NB4 (cell line): ENCODE measurements at places on chromosomes 1 and 21.

DNA sequence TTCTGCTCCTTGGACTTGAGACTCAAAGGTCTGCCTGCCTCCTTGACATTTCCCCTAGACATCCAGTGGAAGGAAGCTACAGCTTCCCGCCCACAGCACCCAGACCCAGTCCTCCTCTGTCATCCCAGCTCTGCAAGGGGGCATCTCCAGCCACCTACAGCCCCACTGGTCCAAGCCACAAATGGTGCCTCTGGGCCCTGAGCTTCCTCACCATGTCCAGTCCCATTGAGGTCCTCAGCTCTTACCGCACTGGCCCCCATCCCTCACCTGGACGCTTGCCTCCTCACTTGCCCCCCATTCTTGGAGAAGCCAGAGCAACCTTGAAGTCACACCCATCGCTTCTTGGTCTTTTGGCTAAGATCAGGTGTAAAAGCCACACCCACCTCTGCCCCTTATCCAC lies 13.2 kb downstream of the PODN start:
- no peak for DNase-seq

DNA sequence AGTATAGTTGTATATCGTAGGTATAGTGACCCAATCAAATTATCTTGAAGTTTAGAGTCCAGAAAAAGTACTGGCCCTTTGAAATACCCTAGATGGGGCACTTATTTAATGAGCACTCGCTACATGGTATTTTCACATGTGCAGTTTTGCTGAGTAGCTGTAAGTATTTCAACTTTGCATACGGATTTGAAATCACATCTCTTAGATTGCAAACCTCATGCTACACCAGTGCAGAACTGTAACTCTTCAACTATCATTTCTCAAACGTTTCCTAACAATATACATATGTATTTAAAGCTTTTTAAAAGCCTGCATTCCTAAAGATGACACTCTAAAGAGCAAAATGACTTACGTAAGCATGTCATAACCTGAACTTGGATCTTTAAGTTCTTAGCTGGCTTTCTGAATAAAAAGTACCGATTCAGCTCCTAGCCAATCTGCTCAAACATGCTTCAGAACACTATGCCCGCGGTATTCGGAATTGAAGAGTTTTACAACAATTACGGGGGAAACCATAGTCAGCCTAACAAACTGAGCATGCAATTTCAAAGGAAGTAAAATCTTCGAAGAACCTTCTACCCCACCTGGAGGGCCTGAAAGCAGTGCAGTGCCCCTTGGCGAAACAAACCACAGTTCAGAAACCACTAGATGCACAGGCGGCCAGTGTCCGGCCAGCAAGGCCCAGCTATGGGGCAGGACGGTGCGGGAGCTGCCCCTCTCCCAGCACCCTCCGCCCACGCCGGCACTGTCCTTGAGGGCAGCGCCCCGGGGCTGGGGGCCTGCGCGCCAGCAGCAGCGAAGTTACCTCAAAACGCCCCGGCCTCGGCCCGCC lies 863 bp downstream of the FH start:
- DNase-seq, result peak; percentile 23

DNA sequence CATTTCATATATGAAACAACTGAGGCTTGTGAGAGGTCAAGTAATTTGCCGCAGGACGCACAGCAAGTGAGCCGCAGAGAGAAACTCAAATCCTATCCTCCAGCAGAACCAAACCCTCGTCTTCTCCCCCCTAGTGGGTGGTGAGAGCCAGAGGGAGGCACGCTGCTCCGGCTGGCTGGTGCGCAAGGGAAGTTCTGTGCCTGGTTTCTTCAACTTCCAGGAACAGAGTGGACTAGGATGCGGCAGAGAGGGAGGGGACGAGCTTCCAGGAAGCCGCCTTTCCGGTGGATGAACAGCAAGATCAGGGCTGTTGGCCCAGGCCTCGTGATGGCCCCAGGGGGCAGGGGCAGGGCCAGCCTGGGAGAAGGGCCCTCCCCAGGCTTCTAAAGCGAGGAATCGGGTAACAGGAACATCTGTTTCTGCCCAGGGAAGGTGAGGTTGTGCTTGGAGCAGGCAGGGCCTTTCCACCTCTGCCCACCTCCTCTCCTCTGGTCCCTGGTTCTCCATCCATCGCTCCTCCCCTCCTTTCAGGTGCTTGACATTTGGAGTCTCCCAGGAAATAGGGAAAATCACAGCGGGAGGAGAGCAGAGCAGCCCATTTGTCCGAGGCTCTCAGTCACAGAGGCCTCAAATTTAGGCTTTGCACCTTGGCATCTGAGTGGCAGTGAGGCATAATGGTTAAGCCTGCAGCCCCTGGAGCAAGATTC lies 16.8 kb upstream of the PDIK1L start:
- DNase-seq, result no peak

- no peak for DNase-seq
Measured at GRCh38 chr1:201925981-201926645, 20.2 kb downstream of the LMOD1 start.

- DNase-seq, result no peak
Measured at GRCh38 chr1:115908565-115909274, 67.6 kb upstream of the SLC22A15 start.

DNA sequence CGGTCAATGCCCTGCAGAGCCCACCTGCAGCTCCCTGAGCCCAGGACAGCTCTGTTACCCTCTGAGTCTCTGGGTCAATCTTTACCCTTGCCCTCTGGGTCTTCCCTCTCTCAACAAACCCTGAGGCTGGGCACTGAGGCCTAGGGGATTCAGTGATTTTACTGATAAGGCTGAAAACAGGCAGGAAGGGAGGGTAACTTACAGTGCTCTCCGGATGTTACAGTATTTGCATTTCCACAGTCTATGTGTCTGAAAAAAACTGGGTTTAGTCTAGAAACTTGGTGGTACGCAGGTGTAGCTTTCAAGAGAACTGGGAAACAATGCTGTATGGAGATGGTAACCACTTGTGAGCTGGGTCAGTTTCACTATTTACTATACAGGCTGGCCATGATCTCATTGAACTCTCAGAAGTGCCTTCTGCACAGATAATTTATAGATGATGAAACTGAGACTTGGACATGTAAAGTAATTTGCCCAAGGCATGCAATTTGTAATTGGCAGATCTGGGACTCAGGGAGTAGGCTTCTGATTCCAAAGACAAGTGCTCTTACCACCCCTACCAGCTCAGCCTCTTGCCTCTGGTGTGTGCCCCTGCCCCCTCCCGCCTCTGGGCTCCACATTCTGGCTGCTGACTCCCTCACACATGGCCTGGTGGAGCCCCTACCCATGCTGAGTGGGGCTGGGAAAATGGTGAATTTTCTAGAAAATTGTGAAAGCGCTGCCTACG lies 48.8 kb downstream of the TENT5C start:
- peak; percentile 32 for DNase-seq

GRCh38 chr21:38496224-38496623 lies 2.1 kb downstream of the ERG start:
- DNase-seq, result no peak

DNA sequence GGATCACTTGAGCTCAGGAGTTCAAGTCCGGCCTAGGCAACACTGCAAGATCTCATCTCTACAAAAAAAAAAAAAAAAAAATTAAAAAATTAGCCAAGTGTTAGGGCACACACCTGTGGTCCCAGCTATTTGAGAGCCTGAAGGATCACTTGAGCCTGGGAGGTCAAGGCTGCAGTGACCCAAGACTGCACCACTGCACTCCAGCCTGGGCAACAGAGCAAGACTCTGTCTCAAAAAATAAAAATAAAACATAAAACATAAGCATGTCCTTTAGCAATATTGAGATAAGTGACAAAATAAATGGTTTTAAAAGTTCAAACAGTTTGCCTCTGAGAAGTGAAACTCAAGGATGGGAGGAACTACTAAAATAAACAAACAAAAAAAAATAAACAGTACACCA lies 101.2 kb downstream of the RERE start:
- no peak for DNase-seq

- DNase-seq, result no peak
Measured at GRCh38 chr1:227782226-227782625, 33.2 kb upstream of the PRSS38 start.

- no peak for DNase-seq
Measured at GRCh38 chr1:228835911-228836310, 100.6 kb downstream of the RHOU start.

DNA sequence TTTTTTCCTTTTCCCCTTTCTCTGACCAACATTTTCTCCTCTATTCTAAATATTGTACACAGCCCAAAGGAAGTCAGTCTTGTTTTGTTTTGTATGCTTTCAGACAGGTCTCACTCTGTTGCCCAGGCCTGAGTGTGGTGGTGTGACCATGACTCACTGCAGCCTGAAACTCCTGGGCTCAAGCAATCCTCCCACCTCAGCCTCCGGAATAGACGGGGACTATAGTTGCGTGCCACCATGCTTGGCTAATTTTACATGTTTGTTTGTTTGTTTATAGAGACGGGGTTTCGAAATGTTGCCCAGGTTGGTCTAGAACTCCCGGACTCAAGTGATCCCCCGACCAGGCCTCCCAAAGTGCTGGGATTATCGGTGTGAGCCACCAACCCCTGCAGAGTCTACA lies 72.8 kb downstream of the NRIP1 start:
- DNase-seq, result no peak

GRCh38 chr1:225318706-225319575 lies 108.9 kb downstream of the LBR start:
- peak; percentile 72 for DNase-seq

DNA sequence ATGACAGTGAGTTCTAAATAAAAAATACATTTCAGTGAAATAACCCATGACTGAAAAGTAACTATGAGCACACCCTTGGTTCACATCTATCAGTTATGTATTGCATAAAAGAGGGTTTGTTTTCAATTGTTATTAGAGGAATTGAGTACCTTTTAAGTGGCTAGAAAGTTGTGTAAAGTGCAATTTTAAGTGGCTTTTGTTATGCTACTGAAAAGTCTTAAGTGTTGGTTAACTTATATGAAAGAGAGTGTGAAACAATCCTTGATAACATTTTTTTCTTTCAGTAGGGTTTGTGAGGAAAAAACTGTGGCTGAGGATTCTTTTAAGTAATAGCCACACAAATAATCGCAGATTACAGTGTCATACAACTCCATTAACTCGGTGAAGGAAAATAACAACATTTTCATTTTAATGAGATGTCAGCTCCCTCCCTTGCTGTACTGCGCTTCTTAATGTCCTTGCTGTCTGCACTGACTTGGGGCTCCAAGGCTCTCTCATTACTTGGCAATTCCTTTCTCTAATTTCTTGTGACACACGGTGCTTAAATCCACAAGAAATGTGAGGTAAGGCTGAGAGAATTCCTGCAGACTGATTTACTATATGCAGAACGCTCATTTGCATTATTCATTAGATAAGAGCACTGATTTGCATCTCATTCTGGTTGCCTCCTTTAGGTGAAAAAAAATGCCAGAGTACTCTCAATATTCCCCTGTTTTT lies 40.6 kb downstream of the NTNG1 start:
- no peak for DNase-seq

GRCh38 chr1:211236633-211237320 lies 22.4 kb upstream of the RCOR3 start:
- no peak for DNase-seq

DNA sequence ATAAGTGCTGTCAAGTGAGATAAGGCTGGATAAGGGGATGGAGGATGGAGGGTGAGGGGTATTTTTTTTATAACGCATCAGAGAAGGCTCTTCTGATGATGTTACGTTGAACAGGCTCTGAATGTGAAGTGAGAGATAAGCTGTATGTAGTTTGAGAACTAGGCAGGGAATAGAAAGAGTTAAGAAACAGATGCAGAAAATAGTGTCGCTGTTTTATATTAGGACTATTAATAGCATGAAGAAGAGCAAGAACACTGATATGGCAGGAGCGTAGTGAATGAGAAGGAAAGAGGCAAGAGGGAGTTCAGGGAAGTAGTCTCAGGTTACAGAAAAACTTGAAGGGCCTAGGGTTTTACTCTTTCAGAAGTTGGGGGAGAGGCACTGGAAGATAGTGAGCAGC lies 59.8 kb downstream of the GPR88 start:
- peak; percentile 7 for DNase-seq

- no peak for DNase-seq
Measured at GRCh38 chr1:91643431-91643830, 142.8 kb downstream of the CDC7 start.

GRCh38 chr1:148362216-148362611 lies 120.9 kb downstream of the PPIAL4G start:
- no peak for DNase-seq

GRCh38 chr1:90494748-90495282 lies 222.3 kb downstream of the BARHL2 start:
- no peak for DNase-seq

- DNase-seq, result no peak
Measured at GRCh38 chr1:79059341-79059740, 52.8 kb upstream of the ADGRL4 start.

- DNase-seq, result no peak
Measured at GRCh38 chr1:47415728-47416318, at the start of gene FOXE3. TSS of gene FOXE3 (plus strand) at chr1:47416285. CDS start at chr1:47416316, 31 bp downstream.

GRCh38 chr1:109818988-109819764 lies 55.5 kb upstream of the EPS8L3 start:
- DNase-seq, result peak; percentile 22

DNA sequence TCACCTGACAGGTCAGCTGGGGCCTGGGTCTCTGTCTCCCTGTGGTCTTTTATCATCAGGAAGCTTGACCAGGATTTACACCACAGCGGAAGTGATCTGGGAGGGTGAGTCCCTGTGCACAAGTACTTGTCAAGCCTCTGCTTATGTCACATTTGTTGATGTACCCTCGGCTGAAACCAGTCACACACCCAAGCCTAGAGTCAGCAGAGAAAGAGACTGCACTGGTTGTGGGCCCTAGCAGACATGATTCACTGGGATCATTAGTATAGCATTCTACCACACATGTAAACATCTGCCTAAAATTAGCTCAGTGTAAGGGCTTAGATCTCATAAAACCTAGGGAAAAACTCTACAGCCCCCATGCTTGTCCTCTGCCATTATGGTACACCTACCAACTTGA lies 79.3 kb upstream of the LAMC2 start:
- DNase-seq, result no peak

DNA sequence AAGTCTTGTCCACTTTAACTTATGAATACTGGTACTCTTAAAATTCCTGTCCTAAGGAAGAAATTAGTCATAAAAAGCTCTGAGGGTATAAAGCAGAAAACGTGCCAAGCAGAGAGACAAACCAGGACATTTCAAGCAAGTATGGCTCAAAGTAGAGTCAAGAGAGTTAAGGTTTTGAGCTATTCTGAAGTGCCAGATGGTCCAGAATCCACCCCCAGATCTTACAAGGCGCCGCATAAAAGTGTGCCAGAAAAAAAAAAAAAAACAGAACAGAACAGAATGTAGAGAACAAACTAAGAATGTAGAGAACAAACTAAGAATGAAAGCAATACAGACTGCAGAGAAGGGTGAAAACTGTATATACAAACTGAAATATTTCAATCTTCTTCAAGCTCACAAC lies 12.5 kb downstream of the EPS15 start:
- DNase-seq, result no peak

DNA sequence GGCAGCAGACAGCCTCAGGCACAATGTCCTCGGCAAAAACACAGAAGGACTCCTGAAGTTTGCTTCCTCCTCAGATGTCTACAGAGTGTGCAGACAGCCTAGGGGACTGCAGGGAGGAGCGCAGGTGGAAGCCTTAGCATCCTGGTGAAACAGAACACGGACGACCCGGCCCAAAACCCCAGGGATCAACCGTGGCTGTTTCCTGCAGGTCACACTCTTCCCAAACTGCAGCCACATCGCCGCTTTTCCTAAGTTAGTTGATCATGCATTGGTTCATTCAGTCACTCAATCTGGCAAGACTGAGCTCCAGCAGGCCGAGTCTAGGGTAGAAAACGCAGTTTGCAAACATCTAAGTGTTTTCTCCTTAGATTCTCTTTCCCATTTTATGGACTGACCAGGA lies 33.4 kb downstream of the FHAD1 start:
- no peak for DNase-seq

GRCh38 chr1:43253876-43254275 lies 15.9 kb upstream of the TMEM125 start:
- no peak for DNase-seq

- DNase-seq, result peak; percentile 39
Measured at GRCh38 chr1:220281159-220281574, 8.9 kb upstream of the RAB3GAP2 start.
